ENCODE measurements at places on chromosomes 6 and 20.

GRCh38 chr6:70663881-70664466 is 3.7 kb upstream of the SMAP1 start:
- DNase-seq: no peak

DNA sequence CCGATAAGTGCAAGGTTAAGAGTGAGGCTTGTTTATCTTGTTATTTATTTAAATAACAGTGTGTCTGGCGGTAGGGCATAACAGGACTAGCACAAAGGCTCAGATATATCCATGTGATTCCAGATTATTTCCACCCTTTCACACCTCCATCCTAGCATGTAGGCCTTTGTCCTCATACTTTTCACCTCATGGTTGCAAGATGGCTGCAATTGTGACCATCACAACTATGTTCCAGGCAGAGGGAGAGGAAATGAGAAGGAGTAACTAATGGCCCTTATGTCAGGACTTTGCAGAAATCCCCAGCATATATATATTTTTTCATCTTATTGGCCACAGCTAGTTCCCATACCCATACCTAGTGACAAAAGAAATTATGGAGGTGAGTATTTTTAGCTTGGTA is 23.5 kb upstream of the RALY start:
- no peak for DNase-seq

GRCh38 chr6:43287717-43288679 is 10.1 kb upstream of the SLC22A7 start:
- no peak for DNase-seq

- no peak for DNase-seq
Observed at GRCh38 chr20:1846341-1846740, 48.9 kb upstream of the SIRPA start.

DNA sequence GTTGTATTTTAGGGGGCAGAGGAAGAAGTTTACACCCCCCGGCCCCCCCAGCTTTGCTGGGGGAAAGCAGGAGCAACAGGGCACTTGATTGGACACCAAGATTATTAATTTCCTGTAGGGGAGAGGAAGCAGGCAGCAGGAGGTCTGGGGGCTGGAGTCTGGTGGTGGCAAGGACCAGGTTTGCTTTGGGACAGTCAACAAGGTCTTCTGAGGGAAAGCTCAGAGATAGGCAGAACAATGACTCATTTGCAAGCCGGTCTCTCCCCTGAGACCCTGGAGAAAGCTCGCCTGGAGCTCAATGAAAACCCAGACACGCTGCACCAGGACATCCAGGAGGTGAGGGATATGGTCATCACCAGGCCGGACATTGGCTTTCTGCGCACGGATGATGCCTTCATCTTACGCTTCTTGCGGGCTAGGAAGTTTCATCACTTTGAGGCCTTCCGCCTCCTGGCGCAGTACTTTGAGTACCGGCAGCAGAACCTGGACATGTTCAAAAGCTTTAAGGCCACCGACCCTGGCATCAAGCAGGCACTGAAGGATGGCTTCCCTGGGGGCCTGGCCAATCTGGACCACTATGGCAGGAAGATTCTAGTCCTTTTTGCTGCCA is 1.6 kb downstream of the CLVS2 start:
- DNase-seq: no peak

DNA sequence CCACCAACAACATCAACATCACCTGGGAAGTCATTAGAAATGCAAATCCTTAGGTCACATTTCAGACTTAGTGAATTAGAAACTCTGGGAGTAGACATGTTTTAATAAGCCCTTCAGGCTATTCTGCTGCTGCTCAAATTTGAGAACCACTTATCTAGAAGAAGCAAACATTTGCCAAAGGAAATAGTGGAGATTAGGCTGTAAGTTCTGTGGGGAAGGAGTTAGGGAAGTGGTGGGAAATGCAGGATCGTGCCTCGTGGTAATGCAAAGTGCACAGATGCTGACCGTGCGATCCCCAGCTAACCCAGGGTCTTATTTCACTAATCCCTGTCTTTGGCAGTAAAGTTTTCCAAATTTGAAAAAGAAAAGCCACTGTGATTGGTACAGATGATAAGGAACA is 328.5 kb downstream of the EPM2A start:
- no peak for DNase-seq

- no peak for DNase-seq
Observed at GRCh38 chr6:47303861-47304260, 5.8 kb downstream of the TNFRSF21 start.

- DNase-seq: no peak
Observed at GRCh38 chr6:167824591-167825331, 1.9 kb upstream of the AFDN start.

DNA sequence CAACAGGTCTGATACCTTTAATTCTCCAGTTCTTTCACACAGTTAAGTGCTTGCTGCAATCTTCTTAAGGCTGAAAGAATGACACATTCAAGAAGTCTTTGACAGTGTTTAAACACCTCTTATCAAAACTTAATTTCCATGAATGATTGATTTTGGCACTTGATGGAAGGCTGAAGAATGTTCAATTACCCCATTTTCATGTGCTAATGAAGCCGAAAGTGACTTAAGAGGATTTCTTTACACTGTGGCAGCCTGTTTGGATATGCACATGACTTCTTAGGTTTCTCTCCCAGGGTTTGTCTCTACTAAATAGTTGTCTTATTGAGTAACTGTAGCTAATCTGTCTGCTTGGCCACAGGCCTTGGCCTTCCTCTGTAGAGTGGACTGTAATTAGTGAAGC is 81.1 kb upstream of the PRDM1 start:
- no peak for DNase-seq

GRCh38 chr6:99014061-99014460 is 66.3 kb upstream of the FBXL4 start:
- no peak for DNase-seq

DNA sequence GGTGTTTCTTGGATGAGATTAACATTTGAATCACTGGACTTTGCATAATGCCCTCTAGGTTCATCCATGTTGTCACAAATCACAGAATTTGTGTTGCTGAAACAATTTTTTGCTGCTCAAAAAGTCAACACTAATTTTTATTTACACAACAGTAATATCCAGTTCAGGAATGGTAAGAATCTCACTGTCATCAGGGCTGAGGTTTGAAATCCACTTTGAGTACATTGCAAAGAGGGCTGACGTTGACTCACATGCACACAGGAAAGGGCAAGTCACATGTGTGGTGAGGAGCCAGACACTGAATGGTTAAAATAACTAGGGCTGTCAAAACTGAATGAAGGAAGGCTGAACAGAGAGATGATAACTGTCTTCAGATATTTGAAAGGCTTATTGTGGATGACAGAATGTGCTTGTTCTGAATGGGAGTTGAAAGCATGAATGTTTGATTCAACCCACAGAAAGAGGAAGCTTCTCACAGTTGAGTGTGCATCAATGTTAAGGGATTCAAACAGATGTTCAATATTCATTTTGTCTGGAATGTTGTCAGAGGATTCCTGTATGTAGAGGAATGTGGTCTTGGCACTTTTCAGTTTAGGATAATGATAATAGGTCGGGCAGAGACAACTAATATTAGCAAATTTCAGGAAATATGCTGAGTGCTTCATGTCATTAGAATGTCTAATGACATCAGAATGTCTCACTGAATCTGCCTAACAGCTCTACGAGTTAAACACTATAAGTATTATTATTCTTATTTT is 3.6 kb upstream of the ADGRG6 start:
- DNase-seq: no peak
